Epithelial cell of proximal tubule (primary cell): ENCODE measurements at places on chromosomes 7 and 10.

GRCh38 chr7:122412883-122413282, 108.3 kb upstream of the FEZF1 start:
- DNase-seq = peak; percentile 6

DNA sequence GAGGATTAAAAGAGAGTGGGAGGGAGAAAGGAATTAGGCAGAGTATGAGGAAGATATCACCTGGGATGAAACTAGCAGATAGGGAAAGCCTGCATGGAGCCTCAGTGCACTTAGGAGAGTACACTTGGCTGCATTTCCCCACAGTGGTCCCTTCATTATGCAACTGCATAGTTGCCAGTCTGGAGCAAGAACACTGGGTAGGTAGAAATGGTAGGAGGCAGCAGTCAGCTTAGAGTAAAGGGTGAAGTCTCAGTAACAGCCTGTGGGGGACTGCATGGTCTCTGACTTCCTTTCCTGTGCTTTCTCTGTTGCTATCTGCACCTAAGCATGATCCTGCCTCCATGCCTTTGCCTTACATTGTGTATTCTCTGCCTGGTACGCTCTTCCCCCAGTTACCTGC, 14.0 kb upstream of the PCGF5 start:
- DNase-seq = no peak

DNA sequence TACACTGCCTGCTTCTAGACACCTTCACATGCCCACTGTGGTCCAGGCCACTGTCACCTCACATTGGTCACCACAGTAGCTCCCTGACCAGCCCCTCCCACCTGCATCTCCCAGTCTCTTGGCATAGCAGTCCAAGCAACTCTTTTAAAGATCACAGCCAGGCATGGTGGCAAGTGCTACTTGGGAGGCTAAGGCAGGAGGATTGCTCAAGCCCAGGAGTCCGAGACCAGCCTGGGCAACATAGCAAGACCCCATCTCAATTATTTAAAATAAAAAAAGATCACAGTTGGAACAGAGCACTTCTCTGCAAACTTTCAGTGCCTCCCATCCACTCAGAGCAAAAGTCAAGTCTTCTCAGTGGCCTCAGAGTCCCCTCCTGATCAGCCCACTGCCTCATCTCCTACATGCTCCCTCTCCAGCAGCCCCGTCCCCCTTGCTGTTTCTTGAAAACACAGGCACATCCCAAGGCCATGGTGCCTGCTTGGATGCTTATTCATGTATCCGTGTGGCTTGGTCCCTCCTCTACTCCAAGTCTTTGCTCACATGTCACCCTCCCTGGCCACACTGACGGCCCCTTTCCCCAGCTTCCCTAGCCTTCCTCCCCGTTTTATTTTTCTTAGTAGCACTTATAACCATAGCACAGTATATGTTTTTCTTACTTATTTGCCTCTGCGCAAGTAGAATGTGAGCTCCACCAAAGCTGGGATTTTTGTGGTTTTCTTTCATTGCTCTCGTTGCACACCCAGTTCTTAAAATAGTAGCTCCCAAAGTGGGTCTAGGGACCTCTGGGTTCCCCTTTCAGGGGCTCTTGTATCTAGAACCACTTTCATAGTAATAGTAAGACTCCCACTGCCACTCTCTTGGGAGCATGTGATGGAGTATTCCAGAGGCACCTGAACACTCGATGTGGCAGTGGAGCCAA, 19.5 kb downstream of the TSPAN15 start:
- no peak for DNase-seq

DNA sequence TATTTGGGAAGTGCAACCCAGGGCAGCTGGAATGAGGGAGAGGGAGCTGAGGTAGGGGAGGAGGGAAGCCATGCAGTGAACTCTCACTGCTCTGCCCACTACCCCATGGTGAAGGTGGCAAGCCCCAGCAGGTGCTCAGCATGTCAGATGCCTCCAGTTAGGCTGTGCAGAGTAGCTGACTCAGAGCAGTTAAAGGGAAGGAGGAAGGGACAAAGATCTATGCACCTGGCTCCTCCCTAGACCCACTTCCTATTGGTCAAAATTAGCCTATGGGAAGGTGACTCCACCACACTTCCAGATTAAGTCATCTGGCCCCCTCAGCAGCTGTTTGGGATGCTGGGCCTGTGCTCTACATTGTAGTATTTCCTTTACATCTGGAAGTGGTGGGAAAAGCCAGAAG, 125.7 kb upstream of the MTPN start:
- no peak for DNase-seq

DNA sequence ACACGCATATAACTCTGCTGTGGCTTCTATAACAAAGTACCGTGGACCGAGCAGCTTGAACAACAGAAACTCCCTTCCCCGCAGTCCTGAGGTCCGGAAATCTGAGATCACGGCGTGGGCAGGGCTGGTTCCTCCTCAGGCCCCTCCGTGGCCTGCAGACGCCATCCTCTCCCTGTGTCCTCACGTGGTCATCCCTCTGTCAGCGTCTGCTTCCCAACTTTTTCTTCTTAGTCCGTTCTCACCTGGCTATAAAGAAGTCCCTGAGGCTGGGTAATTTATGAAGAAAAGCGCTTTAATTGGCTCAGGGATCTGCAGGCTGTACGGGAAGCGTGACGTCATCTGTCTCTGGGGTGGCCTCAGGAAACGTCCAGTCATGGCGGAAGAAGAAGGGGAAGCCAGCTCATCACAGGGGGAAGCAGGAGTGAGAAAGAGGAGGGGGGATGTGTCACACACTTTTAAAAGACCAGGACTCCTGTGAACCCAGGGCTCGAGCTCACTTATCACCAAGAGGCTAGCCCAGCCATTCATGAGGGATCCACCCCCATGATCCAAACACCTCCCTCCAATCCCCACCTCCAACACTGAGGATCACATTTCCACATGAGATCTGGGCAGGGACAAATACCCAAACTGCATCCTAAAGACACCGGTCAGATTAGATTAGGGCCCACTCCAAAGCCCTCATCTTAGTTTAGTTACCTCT, 91.2 kb upstream of the INSIG1 start:
- no peak for DNase-seq

DNA sequence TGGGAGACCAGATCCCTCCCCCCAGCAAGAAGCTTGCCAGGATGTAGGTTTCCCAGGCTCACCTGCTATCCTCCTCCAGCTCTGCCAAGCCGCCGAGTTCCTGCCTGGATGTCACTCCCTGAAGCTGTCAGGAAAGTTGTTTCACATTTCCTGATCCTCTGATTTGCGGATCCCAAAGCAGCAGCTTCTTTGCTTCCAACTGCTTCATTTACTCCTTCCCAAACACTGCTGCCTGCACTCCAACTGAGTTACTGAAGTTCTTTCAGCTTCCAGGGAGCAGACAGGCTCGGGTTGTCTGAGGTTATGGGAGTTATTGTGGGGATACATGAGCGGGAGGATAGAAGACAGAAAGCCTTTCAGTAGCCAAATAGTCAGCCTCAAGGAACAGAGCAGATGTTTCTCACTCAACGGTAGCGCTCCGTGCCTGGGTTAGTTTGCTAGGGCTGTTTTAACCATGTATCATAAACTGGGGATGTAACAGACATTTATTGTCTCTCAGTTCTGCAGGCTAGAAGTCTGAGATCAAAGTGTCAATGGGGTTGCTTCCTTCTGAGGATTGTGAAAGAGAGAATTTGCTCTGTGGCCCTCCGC, 516.0 kb downstream of the REEP3 start:
- DNase-seq = no peak

- no peak for DNase-seq
These were observed 14.6 kb downstream of the FAM131B start for GRCh38 chr7:143347950-143348349.

GRCh38 chr10:131822013-131822691, 78.7 kb upstream of the PPP2R2D start:
- DNase-seq = no peak
